ENCODE measurements at places on chromosomes 4 and X. TPM values are rescaled to one million over a fixed set of nuclear protein-coding genes. Genes with fewer than 3 reads are reported as not detected.

CTAG2 gene
- total RNA-seq = not detected

PFKFB1 gene
- 0.87 TPM for total RNA-seq

USP46 gene
- total RNA-seq = 24.8 TPM

CXCR3 gene
- total RNA-seq = not detected

CFP gene
- 3.3 TPM for total RNA-seq

Measured in stomach (tissue), 19 donors.